Activated naive CD4-positive, alpha-beta T cell treated with anti-CD3 and anti-CD28 coated beads for 36 hours (primary cell): ENCODE measurements at places on chromosomes 6 and 20. TPM values are rescaled to one million over a fixed set of nuclear protein-coding genes. Genes with fewer than 3 reads are reported as not detected.

The CFB gene
- total RNA-seq = 0.74 TPM

The PSMB9 gene
- 241 TPM for total RNA-seq

The NRN1 gene
- total RNA-seq = 0.20 TPM

The KIAA1755 gene
- not detected for total RNA-seq

The ULBP1 gene
- total RNA-seq = 2.6 TPM

The WFDC12 gene
- total RNA-seq = not detected

The MTFR2 gene
- total RNA-seq = 22.1 TPM

The LGSN gene
- total RNA-seq = not detected

The BMP7 gene
- total RNA-seq = not detected

The FAM184A gene
- total RNA-seq = 14.0 TPM

The SOX18 gene
- not detected for total RNA-seq

The TRIM31 gene
- total RNA-seq = not detected

The OTOR gene
- total RNA-seq = not detected

The BPIFB2 gene
- not detected for total RNA-seq

The OR2B6 gene
- total RNA-seq = not detected

The PNLDC1 gene
- 0.40 TPM for total RNA-seq

The NKX2-2 gene
- not detected for total RNA-seq

The DCDC2 gene
- not detected for total RNA-seq

The FOXS1 gene
- total RNA-seq = not detected

The ALDH8A1 gene
- not detected for total RNA-seq

- DNase-seq = no peak
Measured at GRCh38 chr20:63691711-63692435, 4.6 kb upstream of the TNFRSF6B start.

- no peak for DNase-seq
Measured at GRCh38 chr6:36290668-36291620, 21.1 kb downstream of the PNPLA1 start.

GRCh38 chr6:108966251-108966650 is 118.0 kb downstream of the ARMC2 start:
- no peak for DNase-seq

DNA sequence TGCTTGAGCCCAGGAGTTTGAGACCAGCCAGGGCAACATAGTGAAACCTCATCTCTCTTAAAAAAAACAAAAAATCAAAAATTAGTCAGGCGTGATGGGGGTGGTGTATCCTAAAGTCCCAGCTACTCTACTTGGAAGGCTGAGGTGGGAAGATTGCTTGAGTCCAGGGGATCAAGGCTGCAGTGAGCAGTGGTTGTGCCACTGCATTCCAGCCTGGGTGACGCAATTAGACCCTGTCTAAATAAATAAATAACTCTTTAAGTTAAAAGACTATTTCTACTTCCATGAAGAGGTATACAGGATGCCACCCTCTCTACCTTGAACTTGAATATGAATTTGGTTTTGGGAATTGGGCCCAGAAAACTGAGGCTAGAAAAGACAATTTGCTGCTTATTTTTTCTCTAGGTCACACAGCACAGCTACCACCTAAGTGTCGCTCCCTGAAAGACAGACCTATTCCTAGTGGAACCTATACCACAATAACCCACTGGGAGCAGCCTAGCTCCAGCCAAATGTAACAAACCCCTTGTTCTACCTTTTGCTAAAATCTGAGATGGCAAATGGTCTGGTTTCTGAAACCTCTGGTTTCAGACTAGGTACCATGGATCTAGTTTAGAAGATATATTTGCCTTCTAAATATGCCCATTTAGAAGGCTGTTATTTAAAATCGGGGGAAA is 35.2 kb downstream of the HMGCLL1 start:
- DNase-seq = no peak

- DNase-seq = no peak
Measured at GRCh38 chr6:170093658-170094596, 197.0 kb downstream of the DLL1 start.

- no peak for DNase-seq
Measured at GRCh38 chr6:13554929-13555333, 19.5 kb upstream of the SIRT5 start.

- DNase-seq = no peak
Measured at GRCh38 chr6:157135691-157136090, 187.6 kb downstream of the TMEM242 start.

DNA sequence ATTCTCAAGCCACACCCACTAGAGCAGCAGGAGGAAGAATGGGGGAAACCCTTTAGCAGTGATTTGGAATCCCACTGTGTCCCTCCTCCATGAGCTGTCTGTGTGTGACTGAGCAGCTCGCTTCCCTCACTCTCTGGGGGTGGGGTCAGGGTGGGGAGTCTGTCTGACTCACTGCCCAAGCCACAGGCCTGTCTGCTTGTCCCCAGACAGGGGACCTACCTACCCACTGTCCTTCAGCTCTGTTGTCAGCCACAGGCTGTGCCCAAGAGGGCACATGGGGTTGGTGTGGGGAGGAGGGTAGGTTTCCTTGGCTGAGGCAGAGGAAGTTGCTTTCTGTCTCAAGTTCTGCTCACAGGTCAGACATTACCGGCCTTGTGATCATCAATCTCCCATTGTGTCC is 127.0 kb downstream of the MAFB start:
- no peak for DNase-seq

- no peak for DNase-seq
Measured at GRCh38 chr6:117568831-117569410, 33.4 kb downstream of the GOPC start.

- no peak for DNase-seq
Measured at GRCh38 chr6:4162370-4162769, 27.0 kb upstream of the ECI2 start.

GRCh38 chr6:43771210-43771857 is 1.3 kb downstream of the VEGFA start:
- DNase-seq = peak; percentile 66

GRCh38 chr20:47262008-47262364 is 94.5 kb downstream of the ZMYND8 start:
- DNase-seq = no peak

- DNase-seq = no peak
Measured at GRCh38 chr20:24465159-24465558, 4.3 kb upstream of the SYNDIG1 start.

DNA sequence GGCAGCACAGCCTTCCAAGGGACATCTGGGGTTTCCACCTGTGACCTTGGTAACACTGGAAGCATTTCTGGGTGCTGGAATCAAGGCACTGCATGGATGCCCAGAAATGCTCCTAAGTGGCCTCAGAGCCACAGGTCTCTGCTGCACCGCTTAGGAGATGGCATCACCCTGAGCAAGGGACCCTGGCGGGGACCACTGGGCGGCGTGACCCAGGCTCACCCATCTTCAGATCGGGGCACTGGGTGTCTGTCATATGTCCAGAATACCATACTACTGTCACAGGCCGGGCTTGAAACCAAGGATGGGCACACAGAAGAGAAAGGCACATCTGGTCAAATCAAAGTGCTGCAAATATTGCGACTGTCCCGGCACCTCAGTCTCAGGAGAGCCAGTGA is 45.9 kb downstream of the SSR1 start:
- DNase-seq = no peak

- no peak for DNase-seq
Measured at GRCh38 chr6:20660534-20660933, 126.3 kb downstream of the CDKAL1 start.

DNA sequence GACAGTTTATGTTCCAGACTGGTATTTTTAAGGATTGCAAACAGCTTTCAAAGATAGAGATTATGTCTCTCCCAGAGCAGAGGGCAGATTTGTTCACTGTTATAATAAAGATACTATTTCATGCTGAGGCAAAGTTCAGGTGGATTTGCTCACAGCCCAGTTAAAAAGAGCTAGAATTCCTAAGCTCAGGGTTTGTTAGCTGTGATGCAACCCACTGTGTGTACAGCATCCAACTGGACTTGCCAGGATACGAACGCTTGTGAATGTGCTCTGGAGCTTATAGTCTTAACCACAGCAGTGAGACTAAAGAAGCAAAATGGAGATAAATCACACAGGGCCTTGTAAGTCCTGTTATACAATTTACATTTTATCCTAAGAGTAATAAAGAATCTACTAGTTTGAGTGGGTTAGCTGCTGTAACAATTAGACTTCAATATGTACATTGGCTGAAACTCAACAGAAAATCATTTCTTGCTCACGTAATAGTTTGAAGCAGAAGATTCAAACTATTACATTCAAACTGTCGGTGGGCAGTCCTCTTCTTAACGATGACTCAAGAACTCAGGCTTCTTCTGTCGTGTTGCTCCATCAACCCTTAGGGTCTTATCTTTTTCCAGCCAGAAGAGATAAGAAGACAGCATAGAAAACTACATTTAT is 204.0 kb upstream of the PLN start:
- DNase-seq = no peak

DNA sequence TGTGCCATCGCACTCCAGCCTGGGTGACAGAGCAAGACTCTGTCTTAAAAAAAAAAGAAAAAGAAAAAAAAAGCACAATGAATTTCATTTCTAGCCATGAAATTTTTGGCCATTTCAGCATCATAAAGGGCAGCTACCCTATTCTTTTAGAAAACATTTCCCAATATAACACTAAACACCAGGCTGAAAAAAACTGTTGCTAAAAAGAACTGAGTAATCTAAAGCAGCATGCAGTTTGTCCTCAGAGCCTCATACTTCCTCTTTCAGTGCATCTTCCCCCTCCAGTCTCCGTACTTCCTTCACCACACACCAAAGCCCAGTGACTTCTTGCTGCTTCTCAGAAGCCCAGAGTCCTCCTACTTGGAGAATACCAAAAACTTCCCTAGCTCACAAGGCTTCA is 5.6 kb upstream of the IFNGR1 start:
- no peak for DNase-seq

- peak; percentile 41 for DNase-seq
Measured at GRCh38 chr20:5400164-5400762, 83.5 kb upstream of the PROKR2 start.

DNA sequence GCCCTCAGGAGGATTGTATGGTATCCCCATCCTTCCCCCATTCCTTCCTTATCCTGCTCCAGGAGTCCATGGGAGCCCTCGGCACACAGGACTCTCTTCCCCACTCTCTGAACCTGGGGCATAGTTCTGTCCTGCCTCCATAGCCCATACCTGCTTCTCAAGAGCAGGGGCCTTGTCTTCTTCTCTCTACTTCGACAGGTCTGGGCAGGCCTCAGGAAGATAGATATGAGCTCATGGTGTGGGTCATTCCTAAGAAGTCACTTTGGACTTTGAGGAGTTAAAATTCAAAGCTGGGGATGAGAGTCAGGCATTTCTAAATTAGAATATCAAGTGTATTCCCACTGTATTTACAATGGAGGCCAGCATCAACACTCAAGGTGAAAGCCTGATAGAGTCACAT is 8.4 kb upstream of the ADA start:
- no peak for DNase-seq

- no peak for DNase-seq
Measured at GRCh38 chr6:45571159-45571558, 193.4 kb upstream of the SUPT3H start.

- no peak for DNase-seq
Measured at GRCh38 chr6:107129370-107129925, 14.1 kb upstream of the BEND3 start.

GRCh38 chr6:53035549-53036213 is 29.5 kb upstream of the FBXO9 start:
- DNase-seq = no peak

DNA sequence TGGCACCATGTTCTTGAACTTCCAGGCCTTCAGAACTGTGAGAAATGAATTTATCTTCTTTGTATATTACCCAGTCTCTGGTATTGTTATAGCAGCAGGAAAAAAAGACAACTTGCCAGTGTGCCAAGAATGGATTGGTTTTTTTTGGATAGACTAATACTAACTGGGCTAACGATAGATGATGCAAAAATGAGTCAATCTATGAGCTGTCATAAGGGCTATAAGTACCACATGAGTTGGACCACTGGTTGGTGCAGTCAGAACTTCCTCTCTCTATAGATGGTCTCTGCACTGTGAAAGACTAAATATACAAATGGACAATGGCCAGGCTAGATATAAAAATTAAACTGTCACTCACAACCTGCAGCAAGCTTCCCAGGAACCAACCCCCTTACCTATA is 87.6 kb upstream of the COL21A1 start:
- DNase-seq = no peak

DNA sequence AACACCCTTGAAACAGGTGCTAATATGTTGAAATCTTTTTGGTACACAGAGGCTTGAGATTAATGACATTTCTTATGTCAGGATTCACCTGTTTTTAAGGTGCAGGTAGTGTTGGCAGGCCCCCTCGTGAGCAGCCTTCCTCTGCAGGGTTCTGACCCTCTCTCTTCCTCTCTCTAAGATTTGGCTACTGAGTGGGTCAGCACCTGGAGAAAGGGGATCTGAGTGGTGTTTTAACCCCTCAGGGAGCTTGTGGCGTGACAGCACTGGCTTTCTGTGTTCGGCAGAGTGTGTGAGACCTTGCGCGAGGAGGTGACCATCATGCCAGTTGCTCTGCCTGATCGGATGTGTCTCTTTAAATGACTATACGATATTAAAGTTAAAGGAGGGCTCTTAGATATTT is 37.1 kb downstream of the HIVEP1 start:
- DNase-seq = no peak

DNA sequence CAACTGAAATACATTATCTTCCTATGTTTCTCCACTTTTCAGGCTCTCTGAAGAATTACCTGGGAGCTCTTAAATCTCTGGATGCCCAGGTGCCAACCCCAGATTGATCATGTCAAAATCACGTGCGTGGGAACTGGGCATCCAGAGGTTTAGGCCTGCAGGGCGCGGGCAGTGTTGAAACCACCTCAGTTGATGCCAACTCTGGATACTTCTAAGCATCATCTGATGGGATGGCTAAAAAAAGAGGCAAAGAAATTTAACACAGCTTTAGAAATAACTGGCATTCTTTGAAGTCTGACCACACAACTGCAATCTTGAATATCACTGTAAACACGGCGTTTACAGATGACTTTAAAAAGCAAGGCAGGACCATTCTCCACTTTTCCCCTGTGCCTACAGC is 41.9 kb downstream of the PTGIS start:
- no peak for DNase-seq

DNA sequence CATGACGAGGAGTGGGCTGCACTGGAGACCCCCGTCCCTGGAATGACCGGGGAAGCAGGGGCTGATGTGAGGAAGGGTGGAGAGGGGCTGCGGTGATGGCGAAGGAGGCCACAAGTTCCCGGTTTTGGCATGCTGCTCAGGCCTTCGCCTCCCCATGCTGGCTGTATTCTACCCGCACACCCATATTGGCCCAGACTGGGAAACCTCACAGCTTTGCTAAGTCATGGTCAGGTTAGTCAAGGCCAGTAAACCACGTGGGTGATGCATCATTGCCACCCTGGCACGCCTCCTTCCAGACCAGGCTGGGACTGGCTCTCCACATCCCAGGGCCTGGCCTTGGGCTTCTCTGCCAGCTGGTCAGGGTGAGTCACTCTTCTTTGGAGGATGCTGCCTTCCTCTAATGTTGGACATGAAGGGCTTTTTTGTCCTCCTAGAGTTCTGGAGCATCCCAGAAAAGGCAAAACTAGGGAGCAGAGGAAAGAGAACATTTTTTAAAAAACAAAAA is 53.8 kb downstream of the PCNA start:
- peak; percentile 6 for DNase-seq

GRCh38 chr20:45179166-45179565 is 4.5 kb downstream of the PI3 start:
- no peak for DNase-seq
